HS-5 (cell line): ENCODE measurements at places on chromosomes 12 and 14.

DNA sequence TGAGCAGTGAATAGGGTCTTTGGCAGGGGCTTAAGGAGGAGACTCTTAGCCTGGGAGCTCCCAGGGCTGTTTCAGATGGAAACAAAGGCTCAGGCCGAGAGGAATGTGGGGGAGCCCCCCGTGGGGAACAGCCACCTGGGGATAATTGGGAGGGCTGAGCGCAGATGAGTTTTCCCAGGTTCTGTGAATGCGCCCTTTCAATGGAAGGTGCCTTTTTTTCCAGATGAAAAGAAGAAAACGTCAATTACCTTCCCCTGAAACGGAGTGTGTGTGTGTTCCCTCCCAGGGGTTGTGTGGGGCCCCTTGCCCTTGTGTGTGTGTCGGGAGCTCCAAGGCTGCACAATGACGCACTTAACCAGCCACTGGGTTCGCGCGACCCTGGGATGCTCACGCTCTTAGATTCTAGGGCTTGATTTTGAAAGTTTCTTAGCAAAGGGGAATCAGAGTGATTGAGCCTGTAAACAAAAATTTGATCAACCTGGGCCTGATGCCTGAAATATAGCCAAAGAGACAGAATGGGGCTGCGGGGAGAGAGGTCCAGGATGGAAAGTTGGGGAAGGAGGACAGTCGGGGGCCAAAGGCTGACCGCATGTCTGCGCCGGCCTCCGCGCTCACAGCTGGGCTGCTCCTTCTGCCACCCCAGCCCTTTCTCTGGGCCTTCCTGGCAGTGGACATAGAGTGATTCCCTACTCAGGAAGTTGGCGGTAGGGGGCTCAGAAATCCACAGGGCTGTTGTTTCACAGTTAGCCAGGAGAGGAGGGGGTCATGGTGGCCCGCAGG, 14.6 kb downstream of the MEG3 start:
- DNase-seq = no peak

DNA sequence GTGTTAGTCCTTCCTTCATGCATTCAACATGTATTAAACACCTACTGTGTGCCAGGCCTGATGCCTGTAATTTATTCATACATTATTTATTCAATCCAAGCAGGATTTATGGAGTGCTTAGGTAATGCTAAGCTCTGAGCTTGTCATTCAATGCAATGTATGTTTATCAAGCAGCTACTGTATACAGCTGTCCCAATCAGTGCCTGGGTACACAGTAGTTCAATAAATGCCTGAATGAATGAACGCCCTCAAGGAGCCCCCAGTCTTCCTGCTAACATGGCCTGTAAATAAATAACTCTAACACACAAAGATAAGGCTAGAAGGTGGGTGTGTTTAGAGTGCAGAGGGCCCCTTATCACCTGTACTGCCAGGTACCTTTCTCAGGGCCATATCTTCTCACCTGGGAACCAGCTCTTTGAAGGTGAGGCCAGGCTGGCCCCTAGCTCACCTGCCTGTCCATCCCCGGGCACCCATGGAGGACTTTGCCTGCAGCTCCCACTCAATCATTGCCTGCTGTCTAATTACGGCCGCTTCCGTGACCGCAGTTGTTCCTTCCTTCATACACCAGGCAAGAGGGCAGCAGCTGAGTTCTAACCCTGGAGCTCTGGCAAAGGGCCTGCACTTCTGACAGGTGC, 20.0 kb upstream of the KDM2B start:
- DNase-seq = no peak

DNA sequence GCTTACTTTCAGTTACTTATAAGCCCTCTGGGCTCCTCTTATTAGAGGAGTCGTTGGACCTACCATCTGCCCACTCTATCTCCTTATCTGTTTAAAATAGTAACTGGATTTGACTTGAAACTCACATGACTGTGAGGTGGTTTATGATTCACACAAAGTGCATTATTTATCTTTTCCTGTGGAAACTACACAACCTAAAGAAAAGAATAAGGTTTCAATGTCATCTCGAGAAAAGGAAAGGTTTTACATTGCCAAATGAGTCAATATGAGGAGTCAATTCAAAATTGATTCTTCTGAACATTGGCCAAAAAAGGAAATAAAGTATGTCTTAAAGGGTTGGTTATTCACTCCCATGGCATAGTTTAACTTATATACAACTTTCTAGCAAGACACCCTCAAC, 225.0 kb upstream of the G2E3 start:
- peak; percentile 5 for DNase-seq

DNA sequence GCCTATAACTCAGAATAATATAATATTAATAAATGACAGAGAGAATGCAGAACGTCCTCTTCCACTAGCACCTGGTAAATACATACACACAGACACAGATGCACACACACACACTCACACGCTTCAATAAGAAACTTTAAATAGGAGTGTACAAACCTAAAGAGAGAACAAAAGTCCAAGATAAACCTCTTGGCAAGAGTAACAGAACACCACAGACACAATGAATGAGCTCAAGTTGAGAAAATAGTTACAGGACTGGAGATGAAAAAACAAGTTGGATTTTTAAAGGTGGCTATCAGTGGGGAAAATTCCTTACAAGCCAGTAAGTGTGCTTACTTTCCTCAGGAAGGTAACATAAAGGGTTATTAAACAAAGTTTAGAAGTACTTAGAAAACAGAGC, 35.2 kb downstream of the CRY1 start:
- DNase-seq = no peak

- no peak for DNase-seq
These were observed 8.9 kb upstream of the IFNG-AS1 start for GRCh38 chr12:67980391-67980790.

- no peak for DNase-seq
These were observed 16.0 kb upstream of the PLEKHH1 start for GRCh38 chr14:67517083-67517482.

GRCh38 chr14:90235179-90235976, 21.0 kb upstream of the PSMC1 start:
- DNase-seq = peak; percentile 16

DNA sequence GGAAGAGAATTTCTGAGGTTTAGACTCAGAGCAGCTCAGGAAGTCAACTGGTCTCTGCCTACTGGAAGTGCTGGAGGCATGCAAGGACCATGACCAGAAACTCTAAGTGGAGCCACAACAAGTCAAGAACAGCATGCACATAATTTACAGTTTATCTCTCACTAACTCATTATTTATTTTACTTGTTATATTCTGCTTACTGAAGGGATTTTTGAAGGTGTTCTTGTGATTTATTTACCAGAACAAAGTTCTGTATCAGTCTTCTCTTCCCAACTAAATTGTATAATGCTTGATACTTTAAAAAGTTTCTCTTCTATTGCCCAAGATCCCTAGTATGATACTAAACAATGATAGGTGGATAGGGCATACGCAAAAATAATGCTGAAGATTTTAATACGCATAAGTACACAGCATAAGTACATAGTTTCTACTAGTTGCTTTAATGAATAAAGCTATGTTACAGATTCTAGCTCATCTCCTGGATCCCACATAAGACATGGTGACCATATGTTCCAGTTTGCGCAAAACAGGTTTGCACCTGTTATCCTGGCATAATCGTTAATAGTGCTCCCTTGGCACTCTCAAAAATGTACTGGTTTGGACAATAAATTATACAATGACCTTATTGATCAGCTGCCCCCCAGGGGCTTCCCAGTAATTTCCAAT, 11.6 kb upstream of the SPTB start:
- DNase-seq = no peak

DNA sequence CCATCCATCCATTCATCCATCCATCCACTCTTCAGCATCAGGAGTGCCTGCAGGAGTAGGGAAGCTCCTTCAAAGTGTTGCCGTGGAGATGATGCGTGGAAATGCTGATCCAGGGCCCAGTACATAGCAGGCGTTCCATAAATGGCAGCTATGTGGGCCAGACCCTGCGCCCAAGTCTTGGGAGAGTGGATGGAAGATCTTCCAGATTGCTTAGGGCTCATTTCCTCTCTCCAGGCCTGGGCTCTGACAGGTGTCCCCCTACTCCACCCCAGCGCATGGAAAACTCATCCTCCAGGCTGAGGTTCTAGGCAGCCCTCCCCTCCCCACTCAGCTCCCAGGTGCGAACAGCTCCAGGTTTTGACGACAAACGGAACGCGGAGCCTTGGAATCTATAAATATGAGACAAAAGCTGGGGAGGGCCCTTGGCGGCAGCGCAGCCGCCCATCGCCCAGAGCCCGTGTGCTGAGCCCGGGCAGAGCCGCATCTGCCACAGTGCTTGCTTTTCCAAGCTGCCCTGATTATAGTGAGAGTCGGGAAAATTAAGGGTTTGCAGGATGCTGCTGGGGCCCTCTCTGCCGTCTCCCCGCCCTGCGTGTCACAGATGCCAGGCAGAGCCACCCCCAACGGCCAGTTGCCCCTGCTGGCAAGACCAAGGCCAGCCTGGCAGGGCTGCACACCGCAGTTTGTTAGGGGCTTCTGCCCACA, 1.6 kb downstream of the BEGAIN start:
- DNase-seq = no peak

DNA sequence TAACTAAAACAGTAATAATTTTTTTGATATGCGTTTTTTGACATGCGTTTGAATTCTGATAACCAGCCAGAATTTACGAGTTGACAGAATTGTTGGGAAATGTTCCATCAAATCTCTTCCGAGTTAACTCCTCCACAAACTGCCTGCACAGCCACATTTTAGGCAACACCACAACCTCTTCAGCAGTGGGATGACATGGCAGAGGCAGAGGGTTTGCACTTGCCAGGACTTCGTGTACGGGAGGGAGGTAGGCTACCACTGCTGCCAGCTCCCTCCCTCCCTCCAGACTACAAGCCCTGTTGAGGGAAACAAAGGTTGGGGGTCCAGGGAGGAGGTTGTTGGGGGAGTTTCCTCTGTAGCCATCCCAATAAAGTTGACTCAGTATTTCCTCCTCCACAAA, 14.5 kb upstream of the ACTR6 start:
- no peak for DNase-seq

DNA sequence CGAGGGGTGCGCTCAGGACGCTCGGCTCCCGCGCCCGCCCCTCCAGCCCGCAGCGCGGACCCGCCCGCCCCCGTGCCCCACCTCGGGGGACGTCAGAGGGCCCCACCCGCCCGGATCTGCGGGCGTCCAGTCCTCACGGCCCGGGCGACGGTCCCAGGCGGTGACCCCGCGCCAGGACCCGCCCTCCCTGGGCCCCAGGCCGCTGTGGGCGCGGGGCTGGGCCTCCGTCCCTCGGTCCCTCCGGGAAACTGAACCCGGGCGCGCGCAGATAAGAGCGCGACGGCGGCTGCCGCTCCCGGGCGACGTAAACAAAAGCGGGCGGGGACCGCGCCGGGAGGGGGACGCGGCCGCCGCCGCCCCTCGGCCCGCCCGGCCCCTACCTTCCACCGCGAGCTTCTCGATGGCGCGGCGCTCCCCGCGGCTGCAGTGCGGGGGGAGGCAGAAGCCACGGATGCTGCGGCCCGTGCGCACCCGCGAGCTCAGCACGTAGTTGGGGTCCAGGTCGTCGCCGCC, 1.1 kb downstream of the CKB start:
- DNase-seq = no peak

GRCh38 chr14:105250986-105251385, 2.7 kb downstream of the BTBD6 start:
- DNase-seq = no peak

- DNase-seq = no peak
These were observed 14.0 kb downstream of the MANSC1 start for GRCh38 chr12:12336049-12336411.

DNA sequence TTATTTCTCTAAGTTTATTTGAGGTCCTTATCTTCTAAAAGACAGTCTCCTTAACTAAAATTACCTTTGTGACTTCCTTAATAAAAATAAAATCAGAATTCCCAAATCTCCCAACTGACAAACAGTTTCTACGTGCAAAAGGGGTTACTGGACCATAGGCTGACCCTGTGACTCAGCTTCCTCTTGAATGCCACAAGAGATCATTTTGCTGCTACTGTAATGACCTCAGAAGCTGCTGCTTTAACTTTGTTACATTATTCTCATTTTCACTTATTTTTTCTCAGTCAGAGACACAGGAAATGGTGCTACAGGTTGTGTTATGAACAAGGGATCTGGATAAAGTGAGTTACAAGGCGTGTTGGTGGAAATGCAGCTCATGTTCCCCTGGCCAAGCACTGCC, 132.2 kb upstream of the TMTC2 start:
- no peak for DNase-seq

- DNase-seq = no peak
These were observed 296.2 kb downstream of the GPHN start for GRCh38 chr14:66804141-66804540.

DNA sequence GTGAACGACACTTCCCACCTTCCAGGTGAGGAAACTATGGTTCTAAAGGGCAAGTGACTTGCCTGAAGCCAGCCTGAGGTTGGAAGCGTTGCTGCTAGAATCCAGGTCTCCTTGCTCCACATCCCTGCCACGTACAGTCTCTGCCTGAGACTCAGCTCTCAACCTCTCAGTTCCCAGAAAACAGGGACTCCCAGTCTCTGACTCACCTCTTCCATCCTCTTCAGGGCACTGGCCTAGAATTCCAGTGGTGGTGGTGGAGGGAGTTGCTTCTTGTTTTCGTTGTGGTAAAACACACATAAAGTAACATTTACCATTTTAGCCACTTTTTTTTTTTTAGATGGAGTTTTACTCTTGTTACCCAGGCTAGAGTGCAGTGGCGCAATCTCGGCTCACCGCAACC, 7.3 kb downstream of the GPR68 start:
- DNase-seq = peak; percentile 40

DNA sequence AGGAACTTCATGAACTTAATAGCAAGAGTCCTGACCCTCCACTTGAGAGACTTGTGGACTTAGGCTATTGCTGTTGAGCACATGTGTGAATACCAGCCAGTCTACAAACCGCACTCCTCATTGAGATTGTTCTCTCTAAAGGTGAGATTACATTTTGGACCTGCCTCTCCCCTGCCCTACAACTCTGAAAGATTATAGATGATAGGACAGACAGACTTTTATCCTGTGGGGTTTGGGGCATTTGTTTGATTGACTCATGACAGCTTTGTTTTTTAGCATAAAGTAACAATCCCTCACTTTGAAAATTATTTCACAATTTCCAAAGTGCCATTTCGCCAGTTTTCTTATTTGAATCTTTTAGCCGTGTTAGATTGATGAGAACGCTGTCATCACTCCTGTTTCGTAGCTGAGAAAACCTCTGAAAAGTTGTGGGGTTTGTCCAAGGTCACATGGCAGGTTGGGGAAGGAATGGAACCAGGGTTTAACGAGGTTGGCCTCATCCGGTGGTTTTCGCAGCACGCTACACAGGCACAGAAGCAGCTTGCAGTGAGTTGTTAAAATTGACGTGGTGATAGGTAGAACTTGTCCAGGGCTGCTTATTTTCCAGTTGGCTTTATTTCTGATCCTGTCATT, 836 bp downstream of the EVL start:
- no peak for DNase-seq

GRCh38 chr12:1510056-1510812, 84.1 kb downstream of the FBXL14 start:
- no peak for DNase-seq

GRCh38 chr14:23056956-23057756, at the start of gene CDH24:
Gene CDH24 (minus strand): TSS chr14:23057520. CDS start chr14:23055733, 1,787 bp downstream.
- no peak for DNase-seq

GRCh38 chr12:5432011-5432400, at the start of gene NTF3:
Gene NTF3 (plus strand): TSS chr12:5432108. CDS start chr12:5432325, 217 bp downstream.
- no peak for DNase-seq
